Cardiac muscle cell (in vitro differentiated cells and primary cell): ENCODE measurements at places on chromosomes 11 and 22. TPM values are rescaled to one million over a fixed set of nuclear protein-coding genes. Genes with fewer than 3 reads are reported as not detected.

DNA sequence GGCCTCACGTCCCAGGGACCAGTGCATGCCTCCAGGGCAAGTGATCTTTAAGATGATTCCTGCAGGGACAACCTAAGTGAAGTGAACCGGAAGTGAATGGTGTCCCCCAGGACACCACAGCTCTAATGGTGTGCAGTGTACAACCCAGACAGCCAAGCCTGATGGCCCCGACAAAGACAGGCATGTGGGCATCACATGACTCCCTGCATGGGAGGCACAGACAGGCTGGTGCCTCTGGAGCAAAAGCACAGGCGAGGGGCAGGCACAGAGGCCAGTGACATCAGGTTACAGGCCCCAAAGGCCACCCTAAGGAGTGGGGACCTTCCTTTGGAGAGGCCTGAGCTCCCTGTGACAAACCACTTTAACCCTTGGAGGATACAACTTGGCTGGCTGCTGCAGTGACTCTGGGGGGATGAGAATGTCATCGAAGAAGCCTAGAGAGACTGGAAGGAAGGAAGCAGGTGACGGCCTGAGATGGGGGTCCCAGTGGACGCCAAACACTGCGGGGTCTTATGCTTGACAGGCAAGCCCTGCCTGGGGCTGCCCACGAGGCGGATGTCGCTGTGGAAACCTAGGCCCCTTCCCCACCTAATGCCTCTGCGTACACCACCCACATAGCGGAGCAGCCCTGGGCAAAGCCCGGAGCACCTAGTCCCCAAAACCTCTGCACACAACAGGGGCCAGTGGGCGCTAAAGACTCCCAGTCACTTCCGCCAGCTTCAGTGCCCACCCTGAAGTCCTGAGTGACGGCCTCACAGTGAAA lies 12.4 kb downstream of the POLR3H start:
- no peaks in the 10 kb centered on the region for H3K4me1 ChIP-seq
- peak overlapping the region; percentile 68 for H3K27ac ChIP-seq
- peaks cover 22% of the 10 kb centered on the region for H3K36me3 ChIP-seq
- no peak overlapping the region for H3K4me3 ChIP-seq

DNA sequence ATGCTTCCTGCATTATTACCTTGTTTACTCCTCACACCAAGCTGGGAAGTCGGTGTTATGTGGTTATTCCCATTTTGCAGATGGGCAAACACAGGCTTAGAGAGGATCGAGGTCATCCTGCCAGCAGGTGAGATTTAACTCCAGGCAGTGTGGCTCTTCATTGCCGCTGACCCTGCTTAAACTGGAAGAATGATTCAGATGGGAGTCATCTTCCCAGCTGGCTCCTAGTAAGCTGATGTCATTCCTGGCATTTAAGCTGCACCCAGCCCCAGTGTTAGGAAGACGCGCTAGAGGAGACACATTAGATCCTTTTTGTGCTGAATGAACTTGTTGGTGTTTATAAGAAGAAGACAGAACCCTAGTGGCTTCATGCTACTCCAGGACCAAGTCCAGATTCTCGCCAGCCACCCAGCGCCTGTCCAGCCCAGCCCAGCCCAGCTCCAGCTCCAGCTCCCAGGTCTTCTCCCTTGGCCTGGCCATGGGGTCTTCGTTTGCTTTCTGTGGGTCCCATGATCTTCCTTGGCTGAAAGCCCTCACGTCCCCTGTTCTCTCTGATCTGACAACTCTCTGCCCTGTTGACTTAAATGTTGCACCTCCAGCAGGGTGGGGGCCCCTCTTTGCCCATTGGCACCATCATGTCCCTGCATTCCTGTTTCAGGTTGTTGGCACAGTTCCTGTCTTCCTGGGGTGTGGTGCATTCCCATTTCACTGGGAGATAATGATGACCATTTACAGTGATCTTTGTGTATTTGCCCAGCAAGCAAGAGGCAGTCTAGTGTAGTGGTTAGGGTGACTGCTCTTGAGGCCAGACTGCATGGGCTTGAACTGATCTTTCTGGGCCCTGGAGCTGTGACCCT lies 13.6 kb downstream of the PARVB start:
- no peak overlapping the region for H3K4me3 ChIP-seq
- peaks cover 10% of the 10 kb centered on the region for H3K4me1 ChIP-seq
- H3K36me3 ChIP-seq = no peaks in the 10 kb centered on the region
- peak; percentile 82 for DNase-seq
- H3K27ac ChIP-seq = no peak overlapping the region
- H3K27me3 ChIP-seq = no peaks in the 10 kb centered on the region

Gene OR8D4
- total RNA-seq = not detected in 2 replicates

Gene PKDREJ
- 0.03 and 0.07 TPM in 2 replicates for total RNA-seq

Gene CRYBB2
- total RNA-seq = 0.28 TPM in 1 of 2 replicates, not detected in the other

DNA sequence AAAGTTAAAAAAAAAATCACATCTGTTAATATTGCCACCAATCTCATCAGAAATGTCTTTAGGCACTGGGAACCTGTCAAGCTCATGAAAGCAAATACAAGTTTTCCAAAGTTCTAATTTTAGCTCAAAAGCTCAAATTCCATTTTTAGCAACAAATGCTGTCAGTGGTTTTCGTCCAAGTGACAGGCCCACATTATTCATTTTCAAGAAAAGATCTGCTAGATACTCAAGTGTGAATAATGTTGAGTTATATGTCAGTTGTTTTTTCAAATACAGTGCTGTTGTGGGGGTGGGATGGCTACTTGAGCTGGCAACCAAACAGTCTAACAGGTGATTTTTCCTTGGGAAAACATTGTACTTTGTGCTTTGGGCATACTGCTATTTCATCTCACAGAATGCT lies 1072.6 kb downstream of the OPCML start:
- no peaks in the 10 kb centered on the region for H3K27me3 ChIP-seq
- H3K36me3 ChIP-seq = no peaks in the 10 kb centered on the region
- H3K27ac ChIP-seq = no peak overlapping the region
- DNase-seq = no peak

- peak within 1 kb of the TSS; percentile 74 for H3K27ac ChIP-seq
- peaks cover 7% of the 10 kb centered on the region for H3K4me1 ChIP-seq
- no peaks in the 10 kb centered on the region for H3K27me3 ChIP-seq
- H3K36me3 ChIP-seq = no peaks in the 10 kb centered on the region
- DNase-seq = no peak
Observed at GRCh38 chr11:78417175-78417887, at the start of gene GAB2. GAB2 (minus strand) TSS chr11:78417820; CDS start chr11:78417720, 100 bp downstream.

DNA sequence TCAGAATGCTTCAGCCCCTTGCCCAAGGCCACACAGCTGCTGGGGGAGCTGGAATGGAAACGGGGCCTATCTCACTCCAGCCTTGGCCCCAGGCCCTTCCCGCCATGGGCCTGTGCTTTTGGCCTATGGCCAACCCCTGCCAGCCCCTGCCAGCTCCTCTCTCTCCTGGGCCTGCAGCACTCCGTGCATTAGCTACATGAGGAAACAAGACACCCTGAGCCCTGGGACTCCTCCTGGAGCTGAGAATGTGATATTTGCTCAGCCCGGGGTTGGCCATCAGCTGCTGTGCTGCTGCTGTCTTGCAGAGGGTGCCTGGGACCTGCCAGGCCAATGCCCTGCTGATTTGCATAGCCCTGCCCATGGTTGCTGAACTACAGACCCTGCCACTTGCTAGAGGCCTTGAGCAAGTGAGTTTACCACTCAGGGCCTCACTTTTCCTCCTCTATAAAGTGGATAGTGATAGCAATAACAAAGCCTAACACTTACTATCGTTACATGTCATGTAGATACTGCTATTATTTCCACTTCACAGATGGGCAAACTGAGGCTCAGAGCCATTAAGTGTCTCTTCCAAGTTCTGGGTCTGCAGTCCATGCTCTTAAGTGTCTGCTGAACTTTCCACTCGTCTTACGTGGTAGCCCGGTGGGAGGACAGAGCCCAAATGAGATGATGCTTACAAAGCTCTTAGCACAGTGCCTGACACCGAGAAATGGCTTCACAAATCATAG lies 99.6 kb downstream of the KIAA1671 start:
- no peaks in the 10 kb centered on the region for H3K27me3 ChIP-seq
- H3K4me1 ChIP-seq = no peaks in the 10 kb centered on the region
- H3K27ac ChIP-seq = no peak overlapping the region
- no peak for DNase-seq
- H3K36me3 ChIP-seq = peaks cover 10% of the 10 kb centered on the region

Gene CALCA
- total RNA-seq = not detected in 2 replicates

Gene GNG3
- total RNA-seq = 0.67 TPM in 1 of 2 replicates, not detected in the other

- H3K27ac ChIP-seq = no peak overlapping the region
- no peak for DNase-seq
- no peak overlapping the region for H3K4me3 ChIP-seq
- H3K36me3 ChIP-seq = peaks cover 11% of the 10 kb centered on the region
- H3K4me1 ChIP-seq = peaks cover 5% of the 10 kb centered on the region
Observed at GRCh38 chr11:106014620-106015019, 7.4 kb downstream of the MSANTD4 start.

DNA sequence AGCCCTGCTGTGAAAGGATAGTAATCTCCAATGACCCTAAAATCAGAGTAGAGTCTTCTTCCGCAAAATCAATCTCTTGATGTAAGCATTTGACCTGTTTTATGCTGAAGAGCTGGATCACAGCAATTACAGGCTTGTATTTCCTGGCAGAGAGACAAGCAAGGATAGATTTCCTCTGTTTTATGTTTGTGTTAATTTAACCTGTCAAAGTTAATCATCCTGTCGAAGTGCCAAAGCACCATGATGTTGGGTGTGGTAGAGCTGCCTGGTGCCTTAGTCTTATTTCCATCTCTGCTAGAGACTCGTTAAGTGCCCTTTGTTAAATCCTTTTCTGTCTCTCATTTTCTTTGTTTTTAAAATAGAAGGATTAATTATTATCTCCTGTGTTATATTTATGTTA lies 248.1 kb downstream of the CNTN5 start:
- no peaks in the 10 kb centered on the region for H3K27me3 ChIP-seq
- H3K4me3 ChIP-seq = no peak overlapping the region
- H3K36me3 ChIP-seq = no peaks in the 10 kb centered on the region

- no peak for DNase-seq
- H3K4me3 ChIP-seq = no peak overlapping the region
- H3K36me3 ChIP-seq = no peaks in the 10 kb centered on the region
Observed at GRCh38 chr11:12090061-12090591, 20.3 kb upstream of the MICAL2 start.

Gene PGA5
- 0.89 and 3.2 TPM in 2 replicates for total RNA-seq

Gene FAM111A
- 1.7 and 6.5 TPM in 2 replicates for total RNA-seq

GRCh38 chr11:134272381-134273316 lies 3.5 kb upstream of the GLB1L3 start:
- H3K36me3 ChIP-seq = no peaks in the 10 kb centered on the region
- H3K27me3 ChIP-seq = peaks cover 48% of the 10 kb centered on the region
- no peak overlapping the region for H3K27ac ChIP-seq
- no peak overlapping the region for H3K4me3 ChIP-seq

Gene PTGDR2
- total RNA-seq = 0.04 and 0.09 TPM in 2 replicates

- DNase-seq = peak; percentile 87
- no peaks in the 10 kb centered on the region for H3K36me3 ChIP-seq
- peak within 1 kb of the TSS; percentile 95 for H3K4me3 ChIP-seq
- H3K27me3 ChIP-seq = no peaks in the 10 kb centered on the region
Observed at GRCh38 chr11:118572061-118572980, at the start of gene ARCN1. ARCN1 (plus strand) TSS chr11:118572409; CDS start chr11:118572548, 139 bp downstream.

DNA sequence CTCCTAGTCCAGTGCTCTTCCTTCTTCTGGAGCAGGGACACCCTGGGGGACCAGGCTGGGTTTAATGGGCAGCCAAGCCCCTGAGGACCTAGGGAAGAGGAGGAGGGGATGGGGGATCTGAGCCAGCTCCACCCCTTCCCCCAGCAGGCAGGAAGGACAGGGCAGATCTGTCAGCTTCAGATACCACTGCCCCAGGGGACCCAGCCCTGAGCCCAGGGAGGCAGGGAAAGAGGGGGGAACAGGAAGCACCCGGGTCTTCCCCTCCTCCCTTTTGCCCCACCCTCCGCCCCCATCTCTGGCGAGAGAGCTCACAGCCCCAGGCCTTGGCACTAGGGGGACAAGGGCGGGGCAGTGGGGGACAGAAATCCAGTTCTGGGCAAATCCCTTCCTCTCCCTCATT lies 11.7 kb upstream of the SOX10 start:
- no peaks in the 10 kb centered on the region for H3K27me3 ChIP-seq
- no peak for DNase-seq
- H3K36me3 ChIP-seq = no peaks in the 10 kb centered on the region
- H3K4me1 ChIP-seq = peaks cover 14% of the 10 kb centered on the region
- no peak overlapping the region for H3K27ac ChIP-seq
- H3K4me3 ChIP-seq = no peak overlapping the region

GRCh38 chr11:113614097-113614496 lies 92.0 kb downstream of the TMPRSS5 start:
- H3K27me3 ChIP-seq = no peaks in the 10 kb centered on the region
- no peaks in the 10 kb centered on the region for H3K36me3 ChIP-seq
- no peak overlapping the region for H3K4me3 ChIP-seq
- no peaks in the 10 kb centered on the region for H3K4me1 ChIP-seq
- no peak overlapping the region for H3K27ac ChIP-seq

DNA sequence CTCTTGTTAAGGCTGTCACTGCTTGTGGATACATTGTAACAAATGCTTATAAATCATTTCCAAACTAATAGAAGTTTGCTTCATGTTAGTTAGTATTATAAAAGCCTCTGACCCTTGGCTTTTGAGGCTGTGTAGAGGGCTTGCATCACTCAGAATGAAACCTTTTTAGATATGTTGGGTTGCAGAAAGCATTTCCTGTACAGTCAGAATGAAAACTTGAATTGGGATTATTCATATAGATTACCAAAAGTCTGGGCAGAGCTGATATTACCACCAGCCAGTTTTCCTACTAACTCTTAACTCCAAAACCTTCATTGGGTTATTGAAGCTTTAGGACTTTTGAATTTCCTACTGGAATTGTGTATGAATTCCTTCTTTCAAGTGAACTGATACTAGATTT lies 12.0 kb downstream of the KMT2A start:
- H3K36me3 ChIP-seq = no peaks in the 10 kb centered on the region
- H3K27ac ChIP-seq = no peak overlapping the region
- H3K4me1 ChIP-seq = no peaks in the 10 kb centered on the region
- DNase-seq = peak; percentile 43

- DNase-seq = no peak
- H3K36me3 ChIP-seq = no peaks in the 10 kb centered on the region
- H3K4me1 ChIP-seq = no peaks in the 10 kb centered on the region
- H3K27me3 ChIP-seq = peaks cover 31% of the 10 kb centered on the region
Observed at GRCh38 chr11:14386081-14386480, 27.1 kb upstream of the RRAS2 start.

Gene APOL4
- total RNA-seq = 0.04 and 0.27 TPM in 2 replicates

Gene BACE1
- 25.3 and 25.9 TPM in 2 replicates for total RNA-seq

GRCh38 chr11:3840004-3840869 lies 522 bp downstream of the RHOG start:
- no peaks in the 10 kb centered on the region for H3K27me3 ChIP-seq
- H3K4me3 ChIP-seq = peak overlapping the region; percentile 91
- DNase-seq = no peak
- H3K4me1 ChIP-seq = peaks cover 4% of the 10 kb centered on the region

Gene NXPE2
- total RNA-seq = 0.18 and 0.48 TPM in 2 replicates

GRCh38 chr11:93857413-93858120 lies 7.1 kb upstream of the VSTM5 start:
- no peaks in the 10 kb centered on the region for H3K4me1 ChIP-seq
- no peak for DNase-seq
- no peak overlapping the region for H3K4me3 ChIP-seq
- H3K27me3 ChIP-seq = no peaks in the 10 kb centered on the region
- H3K27ac ChIP-seq = no peak overlapping the region

DNA sequence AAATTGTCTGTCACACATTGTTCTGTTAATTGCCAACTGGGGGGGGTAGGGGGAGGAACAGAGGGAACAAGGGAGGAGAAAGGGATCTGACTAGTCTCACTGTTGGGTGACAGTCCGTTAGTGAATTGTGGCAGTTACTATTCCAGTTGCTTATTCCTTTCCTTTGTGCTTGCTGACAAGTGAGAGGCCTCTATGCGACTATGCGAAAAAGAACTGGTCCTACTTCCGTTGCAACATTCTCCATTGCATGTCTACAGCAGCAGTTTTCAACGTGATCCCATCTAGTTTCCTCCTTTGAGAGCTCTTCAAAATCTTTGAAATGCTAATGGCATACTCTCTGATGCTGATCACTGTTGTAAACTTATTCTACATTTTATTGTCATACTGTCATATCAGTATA lies 672.2 kb downstream of the LRRC4C start:
- H3K27me3 ChIP-seq = no peaks in the 10 kb centered on the region
- no peaks in the 10 kb centered on the region for H3K4me1 ChIP-seq
- H3K36me3 ChIP-seq = no peaks in the 10 kb centered on the region
- H3K27ac ChIP-seq = no peak overlapping the region

Gene PGR
- 0.04 TPM in 1 of 2 replicates, not detected in the other for total RNA-seq
